Activated T-cell treated with anti-CD3 and anti-CD28 coated beads for 4 hours (primary cell): ENCODE measurements at places on chromosomes 13 and 19.
A peak's percentile ranks its signal among the peaks of the same experiment; 100 is the strongest.

DNA sequence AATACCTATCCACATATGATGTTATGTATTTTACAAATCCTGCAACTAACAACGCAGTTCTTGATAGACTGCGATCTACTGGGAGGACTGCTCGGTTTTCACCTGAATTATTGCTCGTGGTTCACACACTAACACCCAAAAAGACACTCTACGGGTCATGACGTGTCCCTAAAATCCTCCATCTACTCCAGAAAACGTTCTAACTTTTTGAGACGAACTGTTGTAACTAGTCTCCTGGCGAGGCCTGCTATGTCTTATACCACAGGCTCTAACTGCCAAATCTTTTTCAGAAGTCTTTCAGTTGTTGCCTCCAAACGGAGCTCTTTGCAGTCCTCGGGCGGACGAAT is 108.2 kb downstream of the KCNRG start:
- no peak for DNase-seq

DNA sequence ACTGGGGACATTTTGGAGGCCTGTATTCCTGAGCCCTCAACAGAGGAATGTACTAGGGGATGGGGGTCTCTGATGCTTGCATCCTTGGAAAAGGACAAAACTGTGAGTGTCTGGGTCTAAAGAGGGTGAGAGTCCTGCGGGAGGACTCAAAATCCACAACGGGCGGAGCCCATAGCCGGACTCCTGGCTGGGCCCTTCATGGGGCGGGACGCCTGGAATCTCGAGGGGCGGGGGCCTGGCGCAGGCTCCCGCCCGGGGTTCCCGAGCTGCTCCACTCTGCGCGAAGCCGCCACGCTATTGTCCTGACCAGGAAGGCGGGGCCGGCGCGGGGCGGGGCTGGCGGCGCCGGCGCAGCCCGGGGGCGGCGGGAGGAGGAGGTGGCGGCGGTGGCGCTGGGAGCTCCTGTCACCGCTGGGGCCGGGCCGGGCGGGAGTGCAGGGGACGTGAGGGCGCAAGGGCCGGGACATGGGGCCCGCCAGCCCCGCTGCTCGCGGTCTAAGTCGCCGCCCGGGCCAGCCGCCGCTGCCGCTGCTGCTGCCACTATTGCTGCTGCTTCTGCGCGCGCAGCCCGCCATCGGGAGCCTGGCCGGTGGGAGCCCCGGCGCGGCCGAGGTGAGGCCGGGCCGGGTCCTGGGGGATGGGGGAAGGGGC is at the start of gene APLP1:
Gene APLP1, plus strand, starts transcription at position 403 of the 651 bp plus-strand sequence. Its CDS starts 63 bp downstream, at position 466.
- DNase-seq = peak; percentile 66

GRCh38 chr19:7450243-7451223 is 38.3 kb downstream of the PEX11G start:
- no peak for DNase-seq

DNA sequence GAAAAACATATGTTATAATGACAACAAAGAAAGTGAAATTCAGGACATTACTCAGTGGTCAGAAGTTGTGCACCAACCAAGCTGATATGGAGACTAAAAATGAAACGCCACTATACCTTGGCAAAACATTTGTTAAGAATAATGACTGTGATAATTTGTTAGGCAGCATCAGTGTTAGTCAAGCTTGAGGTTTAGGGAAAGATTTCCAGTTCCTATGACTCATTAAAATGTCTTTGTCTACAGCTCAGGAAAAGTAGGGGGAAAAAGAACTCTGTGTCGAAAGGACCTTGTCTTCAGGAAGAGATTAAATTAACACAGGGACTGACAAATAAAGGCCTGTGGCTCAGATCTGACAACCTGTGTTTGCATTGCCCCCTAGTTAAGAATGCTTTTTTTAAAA is 764.1 kb upstream of the SLITRK6 start:
- no peak for DNase-seq

- DNase-seq = no peak
These were observed 5.7 kb downstream of the ACOD1 start for GRCh38 chr13:76953968-76954367.

DNA sequence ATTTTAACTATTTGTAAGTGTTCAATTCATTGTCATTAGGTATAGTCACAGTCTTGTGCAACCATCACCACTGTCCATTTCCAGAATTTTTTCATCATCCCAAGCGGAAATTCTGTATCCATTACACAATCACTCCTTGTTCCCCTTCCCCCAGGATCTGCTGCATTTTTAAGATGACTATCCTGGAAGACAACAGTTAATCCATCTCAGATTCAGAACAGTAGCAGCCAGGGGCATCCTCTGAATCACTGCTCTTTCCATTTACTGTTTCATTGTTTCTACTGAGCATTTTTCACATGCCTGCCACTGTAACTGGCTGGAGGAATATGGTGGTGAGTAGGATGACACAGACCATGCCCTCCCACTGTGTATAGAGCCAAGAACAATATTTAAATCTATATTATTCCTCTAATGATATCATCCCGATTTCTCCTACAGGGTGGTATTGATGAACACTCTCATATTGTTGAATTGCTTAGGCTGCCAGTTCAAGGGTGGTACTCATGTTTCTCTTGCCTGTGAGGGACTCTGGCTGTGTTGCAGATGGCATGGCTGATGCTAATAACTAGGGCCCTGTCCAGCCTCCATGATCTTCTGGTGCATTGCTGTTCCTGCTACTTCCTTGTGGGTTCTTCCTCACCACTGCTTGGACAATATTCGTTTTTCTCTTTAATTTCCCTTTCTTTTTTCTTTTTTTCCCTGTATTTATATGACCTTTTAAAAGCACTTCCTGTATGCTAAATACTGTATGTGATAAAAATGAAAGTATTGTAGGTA is 59.0 kb downstream of the WDFY2 start:
- DNase-seq = no peak

- no peak for DNase-seq
These were observed 202.4 kb downstream of the RFC3 start for GRCh38 chr13:34020388-34020787.

DNA sequence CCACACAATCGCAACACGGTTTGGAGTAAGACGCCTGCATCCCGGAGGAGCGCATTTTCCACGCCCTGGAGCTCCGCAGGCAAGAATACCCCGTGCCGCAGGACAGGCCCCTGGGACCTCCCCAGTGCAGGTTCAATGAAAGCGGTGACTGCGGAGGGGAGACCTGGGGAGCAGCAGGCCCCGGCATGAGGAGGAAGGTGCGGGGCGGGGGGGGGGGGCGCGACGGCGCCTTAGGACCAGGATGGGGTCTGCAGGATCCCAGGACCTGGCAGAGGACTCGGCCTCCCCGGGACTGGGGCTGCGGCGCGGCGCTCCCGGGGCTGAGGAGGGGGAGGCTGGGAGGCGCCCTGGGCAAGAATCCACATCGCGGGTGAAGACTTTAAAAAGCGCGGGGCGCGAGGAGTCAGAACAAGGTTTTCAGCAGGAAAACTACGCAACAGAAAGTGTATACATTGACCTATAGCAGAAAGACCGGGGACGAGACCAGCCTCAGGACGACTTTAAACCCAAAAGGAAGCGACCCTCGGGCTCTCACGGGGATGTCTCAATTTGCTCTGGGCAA is 432 bp downstream of the ZNF611 start:
- peak; percentile 2 for DNase-seq

GRCh38 chr13:69461397-69461796 is 646.2 kb upstream of the ATXN8OS start:
- no peak for DNase-seq

DNA sequence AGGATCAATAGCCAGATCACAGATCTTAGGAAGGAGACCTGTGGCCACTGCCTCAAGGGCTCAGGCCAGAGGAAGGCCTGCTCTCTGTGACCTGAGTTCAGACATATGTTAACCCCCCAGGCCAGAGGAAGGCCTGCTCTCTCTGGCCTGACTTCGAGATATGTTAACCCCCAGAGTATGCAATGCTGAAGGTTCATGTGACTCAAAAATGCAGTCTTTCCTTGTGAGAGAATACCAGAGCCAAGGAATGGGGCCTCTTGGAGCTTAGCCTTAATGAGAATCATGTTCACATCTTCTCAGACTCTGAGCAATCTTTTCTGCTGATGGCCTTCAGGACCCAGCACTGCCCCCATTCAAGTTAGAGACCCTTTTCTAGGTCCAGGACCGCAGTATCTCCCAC is 36.7 kb downstream of the MBNL2 start:
- DNase-seq = no peak

GRCh38 chr13:94209117-94209516 is 270.4 kb downstream of the DCT start:
- no peak for DNase-seq

- DNase-seq = peak; percentile 84
These were observed 10.6 kb downstream of the POU2F2 start for GRCh38 chr19:42121656-42122069.

DNA sequence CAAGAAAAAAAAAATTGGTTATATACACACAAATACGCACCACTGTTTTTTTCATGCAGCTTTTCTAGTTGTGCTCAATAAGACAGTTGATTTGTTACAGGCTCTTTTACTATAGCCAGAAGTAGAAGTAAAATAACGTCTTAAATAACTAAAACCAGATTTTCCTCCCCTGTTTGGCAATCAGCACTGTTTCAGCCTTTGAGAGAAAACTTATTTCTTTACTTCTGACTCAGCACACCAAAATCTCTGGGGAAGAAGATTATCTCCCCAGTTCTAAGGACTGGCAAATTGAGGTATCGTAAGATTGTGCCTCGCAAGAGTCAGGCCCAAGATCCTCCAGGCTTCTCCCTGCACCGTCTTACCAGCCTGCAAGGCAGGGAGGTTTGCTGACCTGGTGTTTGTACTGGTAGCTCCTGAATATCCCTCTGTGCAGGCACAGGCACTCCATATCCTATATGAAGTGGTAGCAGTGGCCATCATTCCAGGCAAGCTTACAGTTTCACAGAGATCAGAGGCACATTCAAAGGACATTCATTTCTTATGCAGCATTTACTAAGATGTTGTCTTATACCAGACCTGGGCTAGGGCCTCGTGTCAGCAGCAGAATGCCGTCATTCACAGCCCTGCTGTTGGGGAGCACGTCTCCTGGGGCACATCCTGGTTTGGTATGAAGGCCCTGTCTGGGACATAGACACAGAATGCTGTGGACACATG is 268.2 kb downstream of the ZNF536 start:
- no peak for DNase-seq

GRCh38 chr13:71851498-71852409 is 15.2 kb downstream of the DACH1 start:
- no peak for DNase-seq

DNA sequence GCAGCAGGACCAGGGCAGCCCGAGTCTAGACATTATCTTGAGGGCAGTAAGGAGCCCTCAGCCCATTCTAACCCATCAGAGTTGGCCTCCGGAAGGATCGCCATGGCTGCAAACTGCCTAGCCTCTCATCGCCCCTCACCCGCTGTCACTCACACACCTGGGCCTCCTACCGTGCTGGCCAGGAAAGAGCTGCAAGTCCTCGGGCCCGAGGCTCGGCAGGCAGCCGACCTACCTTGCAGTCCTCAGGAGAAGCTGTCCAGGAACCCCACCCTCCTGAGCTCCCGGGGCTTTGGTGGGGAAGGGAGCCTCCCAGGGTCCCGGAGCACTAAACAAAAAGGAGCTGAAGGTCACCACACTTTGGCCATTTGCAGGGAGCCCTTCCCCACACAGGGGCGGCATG is 46.8 kb downstream of the CCNE1 start:
- no peak for DNase-seq

DNA sequence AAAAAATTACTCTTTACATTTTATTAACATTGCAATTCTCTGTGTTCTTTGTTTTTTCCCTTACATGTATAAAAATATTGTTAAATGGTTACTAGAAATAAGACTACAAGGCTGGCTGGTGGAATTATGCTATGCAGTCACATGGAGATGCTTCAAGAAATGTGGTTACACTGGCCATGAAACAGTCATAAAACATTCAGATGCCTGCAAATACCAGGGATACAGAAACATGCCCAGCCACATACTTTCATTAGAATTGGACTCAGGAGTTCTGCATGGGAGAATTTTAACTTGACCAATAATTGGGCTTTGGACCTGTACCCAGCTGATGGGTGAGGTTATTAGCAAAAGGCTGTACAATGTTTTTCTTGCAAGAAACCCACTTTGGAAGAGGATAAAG is 1407.7 kb upstream of the SLC10A2 start:
- no peak for DNase-seq

DNA sequence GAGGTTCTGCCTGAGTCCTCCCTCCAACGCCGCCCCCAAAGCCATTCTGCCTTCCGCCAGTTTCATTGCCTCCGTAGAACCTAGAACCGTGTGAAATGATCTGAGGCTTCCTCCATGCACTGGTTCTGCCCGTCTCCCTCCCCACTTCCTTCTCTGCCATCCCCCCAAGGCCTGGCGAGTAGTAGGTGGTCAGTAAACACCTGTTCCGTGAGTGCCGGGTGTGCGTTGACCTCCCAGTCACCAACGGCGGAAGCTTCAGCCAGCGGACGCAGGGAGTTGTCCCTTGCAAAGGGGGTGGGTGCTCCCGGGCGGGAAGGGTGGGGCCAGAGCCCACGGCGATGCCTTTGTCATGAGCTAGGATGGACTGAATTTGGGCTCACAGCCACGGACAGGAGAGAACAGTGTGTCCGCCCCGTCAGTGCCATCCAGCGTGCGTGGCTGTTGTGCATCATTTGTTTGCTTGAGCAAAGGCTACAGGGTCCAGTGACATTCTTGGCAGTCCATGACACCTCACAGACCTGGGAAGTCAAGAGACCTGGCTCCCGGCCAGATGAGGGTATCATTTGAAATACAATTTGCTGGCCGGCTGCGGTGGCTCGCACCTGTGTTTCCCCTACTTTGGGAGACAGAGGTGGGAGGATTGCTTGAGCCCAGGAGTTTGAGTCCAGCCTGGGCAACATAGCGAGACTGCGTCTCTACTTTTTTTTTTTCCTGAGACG is 43.1 kb downstream of the NFIC start:
- no peak for DNase-seq

GRCh38 chr19:8046569-8047165 is 5.9 kb upstream of the CCL25 start:
- no peak for DNase-seq

- no peak for DNase-seq
These were observed 25.0 kb upstream of the TNFSF11 start for GRCh38 chr13:42548731-42549551.

GRCh38 chr13:33158816-33159215 is 126.7 kb downstream of the STARD13 start:
- DNase-seq = no peak

DNA sequence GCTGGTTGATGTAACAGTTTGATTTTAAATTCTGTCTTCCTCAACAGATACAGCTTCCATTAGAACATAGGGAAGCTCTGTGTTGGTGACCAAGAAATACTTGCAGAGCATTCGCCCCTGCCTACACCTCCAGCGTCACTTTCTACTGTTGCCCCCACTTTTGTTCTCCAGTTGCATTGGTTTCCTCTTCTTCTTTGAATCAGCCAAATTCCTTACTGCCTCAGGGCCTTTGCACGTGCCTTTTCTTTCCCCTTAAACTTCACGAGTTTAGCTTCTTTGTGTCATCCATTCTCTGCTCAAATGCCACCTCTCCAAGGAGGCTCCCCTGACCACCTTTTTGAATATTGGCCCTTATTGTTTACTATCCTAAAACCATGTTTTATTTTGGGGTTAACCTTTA is 5.7 kb downstream of the KLK5 start:
- DNase-seq = no peak
